HuH-7.5 (cell line): ENCODE measurements at places on chromosomes 5 and 9.

GRCh38 chr5:132777209-132778069, at the start of gene SEPTIN8:
Gene SEPTIN8, minus strand, starts transcription at chr5:132777239. Its CDS starts 102 bp downstream, at chr5:132777137.
- DNase-seq, result peak; percentile 56

DNA sequence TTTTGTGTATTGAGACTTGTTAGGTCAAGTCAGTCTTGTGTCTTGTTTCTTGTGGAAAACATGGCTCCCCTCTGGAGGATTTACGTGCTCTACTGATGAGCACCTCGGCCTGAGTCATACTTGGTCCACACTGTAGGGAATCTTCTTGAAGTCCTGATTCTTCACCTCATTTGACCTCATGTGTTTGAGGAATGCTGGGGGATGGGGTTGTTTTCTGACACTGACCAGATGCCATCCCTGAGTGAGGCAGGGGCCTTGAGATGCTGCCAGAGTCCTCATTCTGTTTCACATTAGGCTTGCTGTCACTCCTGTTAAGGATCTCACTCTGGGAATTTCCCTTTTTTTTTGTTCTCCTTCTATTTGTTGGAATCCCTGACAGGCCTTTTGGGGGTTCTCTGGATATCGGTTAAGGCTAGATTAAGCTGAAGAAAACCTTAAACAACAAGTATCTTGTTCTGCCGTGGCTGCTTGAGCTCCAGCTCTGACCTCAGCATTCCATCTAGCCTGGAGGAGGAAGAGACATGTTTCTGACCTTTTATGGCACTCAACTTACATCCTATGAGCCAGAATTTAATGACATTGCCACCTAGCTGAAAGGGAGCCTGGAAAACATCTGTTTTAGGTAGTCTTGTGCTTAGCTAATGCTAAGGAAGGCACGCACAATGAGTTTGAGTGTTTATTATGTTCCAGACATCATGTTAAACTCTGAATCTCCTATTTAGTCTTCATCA, 20.6 kb downstream of the TCOF1 start:
- DNase-seq, result no peak

DNA sequence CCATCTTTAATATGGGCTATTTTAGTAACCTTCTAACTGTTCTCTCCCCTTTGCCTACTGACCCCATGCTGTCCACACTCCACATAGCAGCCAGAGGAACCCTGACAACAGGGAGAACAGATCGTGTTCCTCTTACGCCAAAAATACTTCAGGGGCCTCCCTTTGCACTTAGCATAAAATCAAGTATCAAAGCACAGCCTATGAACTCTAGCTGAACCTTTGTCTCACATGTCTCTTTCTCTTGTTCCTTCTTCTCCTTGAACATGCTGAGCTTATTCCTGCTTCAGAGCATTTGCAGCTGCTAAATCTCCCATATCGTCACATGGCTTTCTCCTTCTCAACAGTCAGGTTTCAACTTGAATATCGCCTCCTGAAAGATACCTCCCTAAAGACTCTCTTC, 698.8 kb upstream of the C9orf72 start:
- no peak for DNase-seq

DNA sequence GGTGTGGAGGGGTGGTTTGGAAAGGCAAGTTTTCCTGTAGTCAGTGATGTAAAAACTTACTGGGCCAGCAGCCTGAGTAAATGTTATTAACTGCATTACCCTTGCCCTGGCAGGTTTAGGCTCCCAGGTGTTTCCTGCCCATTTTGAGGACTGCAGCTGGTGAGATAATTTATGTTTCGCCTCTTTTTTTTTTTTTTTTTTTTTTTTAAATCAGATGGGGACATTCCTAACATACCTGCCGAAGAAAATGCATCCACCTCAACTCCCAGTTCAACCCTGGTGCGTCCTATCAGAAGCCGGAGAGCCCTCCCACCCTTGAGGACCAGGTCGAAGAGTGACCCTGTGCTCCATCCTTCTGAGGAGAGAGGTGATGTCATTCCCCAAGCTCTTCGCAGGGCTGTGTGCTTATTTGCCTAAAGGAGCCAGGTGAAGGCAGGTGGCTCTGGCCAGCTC, 60.6 kb downstream of the ENTREP1 start:
- DNase-seq, result no peak

DNA sequence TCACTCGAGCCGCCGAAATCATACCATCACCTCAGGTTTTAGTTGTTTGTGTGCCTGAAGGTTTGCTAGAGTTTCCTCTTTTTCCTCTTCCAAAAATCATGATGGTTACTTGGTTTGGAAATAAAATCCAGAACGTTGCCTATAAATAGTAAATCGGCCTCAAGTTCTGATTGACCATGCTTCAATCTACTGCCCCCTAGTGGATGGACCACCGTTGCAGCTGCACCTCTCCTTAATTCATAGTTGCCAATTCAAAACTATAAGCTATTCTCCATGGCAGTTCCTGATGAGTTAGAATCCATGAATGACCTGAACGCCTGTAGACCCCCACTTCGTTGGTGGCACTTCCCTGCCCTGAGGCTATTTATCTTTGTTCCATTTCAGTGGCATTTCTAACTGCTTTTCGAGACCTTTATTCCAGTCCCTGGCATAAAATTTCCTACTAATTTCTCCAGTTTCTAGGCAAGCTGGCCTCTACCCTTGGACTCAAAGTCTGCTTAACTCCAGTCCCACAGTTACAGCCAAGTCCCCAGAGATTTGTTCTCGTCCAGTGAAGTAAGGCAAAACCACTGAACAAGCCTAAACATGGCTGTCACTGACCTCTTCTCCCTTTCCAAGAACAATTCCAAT, 422.6 kb downstream of the EFNA5 start:
- peak; percentile 10 for DNase-seq

GRCh38 chr5:74953554-74953936, 87.4 kb upstream of the FAM169A start:
- DNase-seq, result no peak

GRCh38 chr9:20742833-20743232, 58.8 kb downstream of the FOCAD start:
- no peak for DNase-seq

GRCh38 chr9:127763918-127764384, 14.5 kb downstream of the SH2D3C start:
- DNase-seq, result no peak

DNA sequence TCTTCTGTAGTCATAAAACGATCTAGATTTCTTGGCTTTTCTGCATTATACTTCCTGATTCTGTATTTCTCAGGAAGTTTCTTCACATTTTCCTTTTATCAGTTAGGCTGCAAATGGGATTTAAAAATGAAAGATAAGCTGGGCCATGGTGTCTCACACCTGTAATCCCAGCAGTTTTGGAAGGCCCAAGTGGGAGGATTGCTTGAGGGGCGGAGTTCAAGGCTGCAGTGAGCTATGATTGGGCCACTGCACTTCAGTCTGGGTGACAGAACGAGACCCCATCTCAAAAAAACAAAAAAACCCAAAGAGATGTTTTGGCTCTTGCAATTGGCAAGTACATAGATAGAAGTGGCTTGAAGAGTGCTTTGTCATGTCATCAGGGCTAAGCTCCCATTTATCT, 26.2 kb upstream of the APC start:
- DNase-seq, result no peak

DNA sequence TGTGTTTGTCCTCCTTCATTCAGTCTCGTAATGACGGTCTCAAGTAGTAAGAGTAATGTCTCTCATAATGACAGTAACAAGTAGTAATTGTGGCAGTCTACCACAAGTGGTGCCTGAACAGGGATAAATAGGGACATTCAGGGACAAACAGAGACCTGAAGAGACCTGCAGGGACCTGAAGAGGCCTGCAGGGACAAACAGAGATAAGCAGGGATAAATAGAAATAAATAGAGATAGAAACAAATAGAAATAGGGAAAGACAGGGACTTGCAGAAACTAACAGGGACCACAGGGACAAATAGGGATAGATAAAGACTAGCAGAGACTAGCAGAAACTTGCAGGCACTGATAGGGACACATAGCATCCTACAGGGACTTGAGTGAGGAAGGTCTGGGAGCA, 7.9 kb downstream of the UGT3A2 start:
- DNase-seq, result no peak

- no peak for DNase-seq
Measured at GRCh38 chr9:20832775-20833174, 148.7 kb downstream of the FOCAD start.

DNA sequence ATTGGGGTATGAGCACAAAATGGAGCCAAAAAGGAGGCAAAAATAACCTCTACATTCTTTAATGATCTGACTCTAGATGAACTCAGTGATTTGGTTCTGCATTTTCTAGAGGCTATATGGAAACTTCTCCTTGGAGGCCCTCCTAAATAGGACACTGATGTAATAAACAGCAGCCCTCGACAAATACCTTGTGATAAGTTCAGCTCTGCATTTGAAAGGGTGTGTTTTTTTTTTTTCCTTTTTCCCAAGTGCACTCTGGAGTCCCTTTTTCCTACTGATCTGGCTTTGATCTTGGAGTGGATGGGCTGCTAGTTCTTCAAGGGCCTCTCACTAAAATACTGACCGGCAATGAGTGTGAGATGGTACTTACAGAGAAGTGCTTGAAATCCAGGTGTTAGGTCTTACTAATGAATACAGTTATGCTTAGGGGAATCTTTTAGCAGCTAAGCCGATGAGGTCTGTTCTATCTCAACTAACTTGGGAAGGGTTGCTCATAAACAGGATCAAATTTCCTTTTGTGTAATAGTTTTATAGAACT, 161.7 kb downstream of the MAST4 start:
- DNase-seq, result no peak

DNA sequence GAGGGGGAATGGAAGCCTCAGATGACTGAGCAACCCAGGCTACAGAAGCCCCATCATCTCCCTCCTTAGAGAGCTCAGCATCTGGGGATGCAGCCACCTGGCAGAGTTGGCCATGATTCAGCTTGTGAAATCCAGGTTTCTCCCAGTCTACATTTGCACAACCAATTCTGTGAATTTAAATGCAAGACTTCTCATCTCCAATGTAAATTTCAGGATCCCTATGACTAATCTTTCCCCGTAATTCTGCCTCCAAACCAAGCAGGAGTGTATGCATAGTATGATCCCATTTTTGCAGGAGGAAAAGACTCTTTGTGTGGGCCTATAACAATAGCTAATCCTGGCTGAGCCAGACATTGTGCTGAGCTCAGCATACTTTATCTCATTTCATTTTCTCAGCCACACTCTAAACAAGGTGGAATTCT, 59.6 kb upstream of the IL17B start:
- no peak for DNase-seq
